ENCODE measurements at places on chromosomes 3 and 15.

DNA sequence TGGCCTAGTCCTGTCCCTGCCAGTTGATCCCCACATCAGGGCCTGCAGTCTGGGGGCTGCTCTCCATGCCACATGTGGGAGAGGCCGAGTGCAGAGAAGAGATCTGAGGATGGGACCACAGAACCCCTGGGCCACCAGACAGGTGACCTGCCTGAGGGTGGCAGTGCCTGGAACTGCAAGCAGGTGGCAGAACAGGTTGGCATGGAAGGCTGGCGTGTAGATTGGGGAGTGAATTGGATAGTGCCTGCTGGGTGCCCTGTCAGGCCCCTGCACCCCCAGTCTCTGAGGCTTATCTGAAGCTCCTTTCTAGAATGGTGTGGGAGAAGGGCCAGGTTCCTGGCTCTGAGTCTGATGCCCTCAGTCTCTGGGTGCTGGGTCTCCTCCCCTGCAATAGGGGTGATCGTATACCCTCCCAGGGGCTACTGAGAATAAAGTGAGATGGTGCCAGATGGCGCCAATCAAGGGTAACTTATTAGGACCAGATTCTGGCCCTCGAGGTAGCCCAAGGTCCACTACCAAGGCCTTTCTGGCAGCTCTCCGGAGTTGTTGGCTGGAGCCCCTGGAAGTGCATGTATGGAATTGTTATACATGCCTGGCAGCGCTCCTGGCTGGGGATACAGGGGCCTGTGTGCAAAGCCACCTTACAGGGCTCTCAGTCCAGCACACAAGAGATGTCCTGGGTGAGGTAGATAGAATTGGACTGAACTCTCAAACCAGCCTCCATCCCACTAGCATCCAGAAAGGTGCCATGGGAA lies 15.7 kb downstream of the C3orf18 start:
- DNase-seq, result peak; percentile 9

DNA sequence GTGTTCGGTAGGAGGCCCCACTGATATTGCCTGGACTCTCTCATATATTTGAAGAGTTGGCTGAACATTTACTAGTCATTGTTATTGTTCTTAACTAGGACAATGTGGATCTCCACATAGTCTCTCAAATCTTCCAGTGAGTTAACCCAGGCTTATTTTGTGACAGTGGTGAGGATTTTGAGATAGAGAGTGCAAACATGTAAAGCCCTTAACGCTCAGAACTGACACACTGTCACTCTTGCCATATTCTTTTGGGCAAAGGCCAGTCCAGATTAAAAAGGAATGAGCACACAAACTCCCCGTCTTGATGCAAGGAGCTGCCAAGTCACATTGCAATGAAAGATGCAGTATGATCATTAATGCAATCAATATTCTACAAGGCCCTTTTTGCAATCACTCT lies 431.9 kb upstream of the AZI2 start:
- DNase-seq, result no peak

GRCh38 chr3:42052132-42052483 lies 39.0 kb upstream of the TRAK1 start:
- DNase-seq, result peak; percentile 25

DNA sequence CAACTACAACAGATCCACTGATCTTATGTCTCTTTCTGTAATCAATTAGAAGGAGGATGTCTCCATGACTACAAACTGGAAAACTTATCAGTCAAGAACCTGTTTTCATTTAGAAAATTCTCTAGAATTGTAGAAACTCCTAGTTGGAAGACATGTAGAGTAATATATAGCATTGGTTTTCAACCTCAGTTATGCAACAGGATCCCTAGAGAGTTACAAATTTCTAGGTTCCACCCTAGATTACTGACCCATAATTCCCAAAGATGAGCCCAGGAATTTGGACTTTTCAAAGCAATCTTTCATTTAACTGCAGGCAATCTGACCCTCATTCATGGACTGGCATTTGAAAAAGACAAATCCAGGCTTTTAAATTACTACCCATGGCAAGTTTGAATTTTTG lies 116.9 kb upstream of the RAP2B start:
- no peak for DNase-seq

DNA sequence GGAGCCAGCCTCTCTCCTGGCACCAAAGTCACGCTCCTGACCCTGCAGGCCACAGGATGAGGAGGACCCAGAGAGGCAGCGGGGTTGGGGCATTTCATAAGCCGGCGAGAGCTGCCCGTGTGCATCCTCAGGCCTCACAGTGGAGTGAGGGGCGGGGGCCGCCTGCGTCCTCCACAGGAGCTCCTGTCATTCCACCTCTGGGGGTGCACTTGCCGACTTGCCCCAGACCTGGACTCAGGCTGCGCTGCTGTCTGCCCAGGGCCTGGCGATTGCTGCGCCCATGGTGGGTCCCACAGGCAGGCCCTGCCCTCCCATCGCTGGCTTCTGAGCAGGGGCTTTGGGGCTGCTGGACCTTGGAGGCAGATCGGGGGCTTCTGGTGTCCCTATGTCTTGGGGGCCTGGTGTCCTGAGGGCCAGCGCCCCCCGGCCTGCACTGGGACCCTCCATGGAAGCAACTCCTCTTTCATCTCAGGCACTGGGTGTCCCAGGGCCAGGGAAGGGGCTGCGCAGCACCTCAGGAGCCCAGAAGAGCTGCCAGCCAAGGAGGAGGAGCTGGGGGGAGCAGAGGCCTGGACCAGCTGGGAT lies 184.0 kb downstream of the GOLGA6L6 start:
- no peak for DNase-seq

GRCh38 chr3:104642827-104643226 lies 723.9 kb upstream of the ALCAM start:
- DNase-seq, result no peak

DNA sequence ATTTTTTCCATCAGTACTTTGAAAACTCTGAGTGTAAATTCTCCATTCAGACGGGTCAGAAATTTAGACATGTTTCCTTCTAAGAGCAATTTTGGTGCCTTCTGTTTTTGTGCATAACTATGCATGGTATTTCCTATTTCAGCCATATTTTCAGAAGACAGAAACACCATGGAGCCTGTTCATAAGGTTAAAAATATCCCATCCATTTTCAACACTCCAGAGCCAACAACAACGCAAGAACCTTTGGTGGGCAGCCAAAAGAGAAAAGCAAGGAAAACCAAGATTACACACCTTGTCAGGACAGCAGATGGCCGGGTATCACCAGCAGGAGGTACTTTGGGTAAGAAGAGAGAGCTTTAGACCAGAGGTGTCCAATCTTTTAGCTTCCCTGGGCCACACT lies 275.6 kb downstream of the BBX start:
- DNase-seq, result no peak

- DNase-seq, result no peak
These were observed 51.9 kb upstream of the SNRPA1 start for GRCh38 chr15:101346928-101347327.

GRCh38 chr3:122921791-122922651 lies 105.5 kb downstream of the SEMA5B start:
- peak; percentile 80 for DNase-seq

- DNase-seq, result no peak
These were observed 61.6 kb downstream of the MAP4 start for GRCh38 chr3:47954567-47954966.

- no peak for DNase-seq
These were observed 426.6 kb upstream of the THBS1 start for GRCh38 chr15:39154227-39154638.

GRCh38 chr3:52507359-52507758 lies 12.2 kb downstream of the STAB1 start:
- DNase-seq, result no peak

GRCh38 chr15:89391685-89392257 lies 57.1 kb upstream of the POLG start:
- DNase-seq, result no peak

- no peak for DNase-seq
These were observed 50.9 kb downstream of the CORO2B start for GRCh38 chr15:68629519-68630210.

DNA sequence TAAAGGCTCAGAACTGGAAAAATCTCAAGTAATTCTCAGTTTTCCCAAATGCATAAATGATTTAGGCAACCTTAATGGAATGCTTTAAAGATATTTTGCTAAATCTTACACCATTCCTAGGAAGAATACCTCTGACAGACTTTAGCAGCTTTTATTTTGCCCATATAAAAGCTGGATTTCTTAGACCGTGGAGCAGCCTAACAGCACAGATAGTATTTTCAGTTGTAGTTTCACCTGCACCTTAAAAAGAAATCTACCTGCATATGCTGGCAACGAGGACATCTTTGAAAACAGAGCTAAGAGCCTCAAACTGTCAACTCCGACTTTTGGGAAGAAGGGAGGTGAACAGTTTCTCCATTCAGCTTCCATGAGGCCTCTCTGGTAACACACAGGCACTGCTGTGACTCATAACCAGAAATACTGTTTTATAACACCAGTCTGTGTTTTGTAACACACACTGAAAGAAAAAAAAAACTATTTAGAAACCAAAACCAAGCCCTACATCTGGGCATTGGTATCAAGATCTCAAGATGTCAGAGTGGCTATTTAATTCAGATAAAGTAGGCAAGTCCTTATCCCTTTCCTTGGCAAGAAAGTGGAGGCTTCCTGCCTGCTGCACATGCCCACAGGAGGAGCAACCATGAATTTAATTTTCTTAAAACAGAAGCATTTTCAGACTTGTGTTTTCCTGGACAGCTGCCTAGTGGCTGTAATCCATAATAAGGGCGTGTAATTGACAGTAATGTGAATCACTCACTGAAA lies 181.5 kb upstream of the ICE2 start:
- DNase-seq, result no peak

- peak; percentile 82 for DNase-seq
These were observed 10.7 kb upstream of the SPTBN5 start for GRCh38 chr15:41904541-41905005.

- no peak for DNase-seq
These were observed 85.3 kb downstream of the VGLL4 start for GRCh38 chr3:11558411-11558903.

DNA sequence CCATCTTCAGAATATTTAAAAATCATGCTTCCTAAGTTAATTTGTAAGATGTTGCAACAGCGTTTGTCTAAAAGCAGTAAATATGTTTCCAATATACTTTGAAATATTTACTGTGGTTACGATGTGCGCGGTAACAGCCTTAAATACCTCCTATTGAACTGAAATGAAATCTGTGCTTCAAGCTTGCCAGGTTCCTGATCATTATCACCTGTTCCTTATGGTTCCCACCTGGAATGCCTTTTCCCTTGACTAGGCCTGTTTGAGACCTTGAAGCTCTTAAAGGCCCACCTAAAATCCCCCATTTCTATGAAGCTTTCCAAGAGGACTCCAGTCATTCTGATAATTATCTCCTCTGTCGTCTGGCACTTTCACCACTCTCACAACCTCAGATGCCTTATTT lies 146.7 kb downstream of the NAALADL2 start:
- DNase-seq, result no peak

- no peak for DNase-seq
These were observed 259.3 kb downstream of the MAGI1 start for GRCh38 chr3:65779390-65779789.

- DNase-seq, result no peak
These were observed 357.7 kb downstream of the TBC1D5 start for GRCh38 chr3:17384567-17385296.

GRCh38 chr3:191246630-191247029 lies 47.6 kb downstream of the OSTN start:
- DNase-seq, result no peak

GRCh38 chr3:5277612-5278236 lies 90.2 kb downstream of the EDEM1 start:
- no peak for DNase-seq

- DNase-seq, result peak; percentile 4
These were observed 866.1 kb downstream of the NSUN3 start for GRCh38 chr3:94928921-94929320.

- DNase-seq, result no peak
These were observed 98.8 kb downstream of the SH3GL3 start for GRCh38 chr15:83545804-83546511.

GRCh38 chr15:33278816-33279612 lies 31.8 kb upstream of the RYR3 start:
- no peak for DNase-seq

GRCh38 chr3:9795207-9795606 lies 2.3 kb downstream of the ARPC4 start:
- DNase-seq, result no peak

GRCh38 chr3:31094048-31094447 lies 199.6 kb upstream of the GADL1 start:
- DNase-seq, result no peak

- DNase-seq, result no peak
These were observed 1.9 kb upstream of the ISL2 start for GRCh38 chr15:76334438-76335306.

GRCh38 chr15:100692671-100693070 lies 90.3 kb downstream of the ASB7 start:
- no peak for DNase-seq

- DNase-seq, result peak; percentile 98
These were observed 1.2 kb downstream of the RAB43 start for GRCh38 chr3:129120254-129121004.

- no peak for DNase-seq
These were observed 15.2 kb upstream of the CAMP start for GRCh38 chr3:48208076-48208475.

DNA sequence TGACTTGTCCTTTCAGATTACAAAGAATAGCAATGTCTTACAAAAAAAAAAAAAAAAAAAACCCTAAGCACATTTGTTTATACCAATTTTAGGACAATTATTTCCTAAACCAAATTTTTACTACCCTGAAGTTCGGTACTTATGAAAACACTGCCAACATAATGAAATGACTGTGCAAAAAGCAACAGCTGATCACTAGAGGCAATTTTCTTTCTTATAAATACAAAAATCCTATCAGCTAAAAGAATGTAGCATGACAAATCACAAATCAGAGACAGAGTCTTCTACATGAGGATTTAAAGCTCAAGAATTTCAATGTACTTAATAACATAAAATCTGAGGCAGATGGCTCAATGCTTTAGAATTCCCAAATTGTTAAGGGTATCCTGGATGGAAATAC lies 191.8 kb downstream of the MAGI1 start:
- DNase-seq, result no peak

DNA sequence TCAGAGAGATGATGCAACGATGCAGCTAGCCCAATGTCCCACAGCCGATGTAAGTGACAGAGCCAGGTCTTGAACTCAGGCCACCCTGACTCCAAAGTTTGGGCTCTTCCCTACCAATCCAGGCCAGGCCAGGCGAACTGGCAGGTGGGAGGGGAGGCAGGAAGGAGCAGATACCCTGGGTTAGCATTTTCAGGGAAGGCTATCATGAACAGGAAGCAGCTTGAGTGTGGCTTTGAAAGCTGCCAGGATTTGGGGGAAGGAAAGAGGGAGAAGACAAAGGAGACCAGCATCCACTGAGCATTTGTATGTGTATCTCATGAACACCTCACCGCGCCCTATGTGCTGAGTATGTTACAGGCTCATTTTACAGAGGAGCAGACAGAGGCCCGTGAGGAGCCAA lies 38.8 kb downstream of the LMCD1 start:
- DNase-seq, result no peak
